ENCODE measurements at places on chromosomes 5 and 9. TPM values are rescaled to one million over a fixed set of nuclear protein-coding genes. Genes with fewer than 3 reads are reported as not detected.

F2R gene
- total RNA-seq, result 5.6 TPM

ANKRD34B gene
- total RNA-seq, result not detected

CYLC2 gene
- not detected for total RNA-seq

SH3TC2 gene
- total RNA-seq, result not detected

NHP2 gene
- total RNA-seq, result 373 TPM

DBH gene
- not detected for total RNA-seq

GLRA1 gene
- total RNA-seq, result not detected

DMRTA1 gene
- total RNA-seq, result not detected

FOXI1 gene
- not detected for total RNA-seq

CARTPT gene
- not detected for total RNA-seq

C9 gene
- total RNA-seq, result 0.53 TPM

TRPM3 gene
- total RNA-seq, result not detected

RASGEF1C gene
- not detected for total RNA-seq

C6 gene
- total RNA-seq, result not detected

TRIM36 gene
- not detected for total RNA-seq

DPYSL3 gene
- total RNA-seq, result 0.21 TPM

RAD17 gene
- 19.9 TPM for total RNA-seq

FBP2 gene
- not detected for total RNA-seq

KCNIP1 gene
- not detected for total RNA-seq

ANKDD1B gene
- not detected for total RNA-seq

SLC36A2 gene
- not detected for total RNA-seq

S100Z gene
- 0.66 TPM for total RNA-seq

EQTN gene
- total RNA-seq, result not detected

CCL27 gene
- 0.26 TPM for total RNA-seq

ADAM19 gene
- total RNA-seq, result 54.9 TPM

PTPN3 gene
- 0.03 TPM for total RNA-seq

SPINK7 gene
- not detected for total RNA-seq

GTF2H2C gene
- 108 TPM for total RNA-seq

PLPP1 gene
- total RNA-seq, result 9.3 TPM

MYMK gene
- not detected for total RNA-seq

FAXDC2 gene
- total RNA-seq, result not detected

EXOC3 gene
- 62.7 TPM for total RNA-seq

C9orf153 gene
- total RNA-seq, result not detected

HMGCS1 gene
- total RNA-seq, result 122 TPM

PLAC8L1 gene
- 0.35 TPM for total RNA-seq

PSIP1 gene
- total RNA-seq, result 54.1 TPM

PIP5K1B gene
- total RNA-seq, result 0.48 TPM

ECM2 gene
- total RNA-seq, result not detected

PCDHGA7 gene
- total RNA-seq, result 0.11 TPM

LSM11 gene
- total RNA-seq, result 4.9 TPM

STKLD1 gene
- total RNA-seq, result 0.42 TPM

TERT gene
- 9.5 TPM for total RNA-seq

GABBR2 gene
- not detected for total RNA-seq

RMRP gene
- total RNA-seq, result 12,907 TPM

SPATA31E1 gene
- not detected for total RNA-seq

ARHGEF28 gene
- 0.23 TPM for total RNA-seq

ARID3C gene
- total RNA-seq, result not detected

RPL37 gene
- total RNA-seq, result 1,753 TPM

FOXD4L4 gene
- total RNA-seq, result 0.27 TPM

DRD1 gene
- not detected for total RNA-seq

PCDHB4 gene
- not detected for total RNA-seq

FAM221B gene
- not detected for total RNA-seq

CD72 gene
- 3.9 TPM for total RNA-seq

WNK2 gene
- total RNA-seq, result 3.0 TPM

SUSD3 gene
- 9.4 TPM for total RNA-seq

PRKAA1 gene
- total RNA-seq, result 51.4 TPM

CCL21 gene
- total RNA-seq, result not detected

EIF4E1B gene
- not detected for total RNA-seq

ANKRD33B gene
- total RNA-seq, result 20.2 TPM

PRR16 gene
- not detected for total RNA-seq

All from activated T-cell treated with anti-CD3 and anti-CD28 coated beads, Interleukin-2, amount 50 U/mL, for 4 hours (primary cell).